ENCODE measurements at places on chromosomes 4 and X.

- no peak for DNase-seq
These were observed 9.4 kb downstream of the FHIP1A start for GRCh38 chr4:151418385-151418784.

GRCh38 chrX:77779695-77780094, 6.3 kb downstream of the ATRX start:
- DNase-seq: no peak

GRCh38 chr4:11393551-11393950, 35.1 kb downstream of the HS3ST1 start:
- DNase-seq: no peak

GRCh38 chr4:2067446-2068197, 8.5 kb downstream of the NAT8L start:
- no peak for DNase-seq

GRCh38 chr4:44965435-44966095, 239.2 kb upstream of the GNPDA2 start:
- no peak for DNase-seq

Data from lung (tissue), 17 donors.